ENCODE measurements at places on chromosomes 16 and 17.

DNA sequence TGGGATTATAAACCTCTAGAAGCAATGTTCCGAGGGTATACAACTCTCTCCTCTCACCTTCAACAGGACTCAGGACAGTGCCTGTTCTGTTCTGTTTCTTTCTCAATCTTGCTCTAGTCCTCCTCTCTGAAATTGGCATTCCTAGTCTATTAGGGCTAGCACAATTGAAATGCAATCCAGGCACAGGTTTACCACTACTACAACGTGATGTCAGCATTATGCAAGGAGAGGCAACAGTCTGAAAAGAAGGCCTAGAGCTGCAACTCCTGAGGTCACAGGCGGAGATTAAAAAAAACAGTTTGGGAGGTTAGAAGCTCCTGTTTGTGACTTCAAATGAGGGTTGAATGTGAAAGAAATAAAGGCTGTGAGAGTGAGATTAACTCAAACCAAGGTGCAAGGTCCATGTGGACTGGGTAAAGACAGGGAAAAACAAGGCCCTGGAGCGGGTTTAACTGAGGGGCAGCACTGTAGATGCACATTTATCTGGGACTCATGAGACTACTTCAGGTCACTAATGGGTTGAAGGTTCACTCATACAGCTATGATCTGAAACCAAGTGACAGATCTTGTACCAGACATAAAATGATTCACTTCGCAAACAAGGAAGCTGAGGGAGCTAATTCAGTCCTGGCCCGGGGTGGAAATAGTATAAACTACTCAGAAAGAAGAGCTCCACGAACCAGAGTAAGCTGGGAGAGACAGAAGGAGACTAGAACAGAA lies 16.8 kb downstream of the AMFR start:
- no peaks in the 10 kb centered on the region for H3K4me1 ChIP-seq
- H3K27me3 ChIP-seq, result no peaks in the 10 kb centered on the region
- H3K4me3 ChIP-seq, result no peak overlapping the region

GRCh38 chr16:81752225-81752875 lies 26.7 kb upstream of the PLCG2 start:
- no peaks in the 10 kb centered on the region for H3K4me1 ChIP-seq
- no peaks in the 10 kb centered on the region for H3K36me3 ChIP-seq
- no peak for DNase-seq
- no peak overlapping the region for H3K27ac ChIP-seq

- peaks cover 5% of the 10 kb centered on the region for H3K4me1 ChIP-seq
- H3K27ac ChIP-seq, result no peak overlapping the region
- H3K36me3 ChIP-seq, result no peaks in the 10 kb centered on the region
These were observed 199.4 kb upstream of the RPL38 start for GRCh38 chr17:74004056-74004455.

DNA sequence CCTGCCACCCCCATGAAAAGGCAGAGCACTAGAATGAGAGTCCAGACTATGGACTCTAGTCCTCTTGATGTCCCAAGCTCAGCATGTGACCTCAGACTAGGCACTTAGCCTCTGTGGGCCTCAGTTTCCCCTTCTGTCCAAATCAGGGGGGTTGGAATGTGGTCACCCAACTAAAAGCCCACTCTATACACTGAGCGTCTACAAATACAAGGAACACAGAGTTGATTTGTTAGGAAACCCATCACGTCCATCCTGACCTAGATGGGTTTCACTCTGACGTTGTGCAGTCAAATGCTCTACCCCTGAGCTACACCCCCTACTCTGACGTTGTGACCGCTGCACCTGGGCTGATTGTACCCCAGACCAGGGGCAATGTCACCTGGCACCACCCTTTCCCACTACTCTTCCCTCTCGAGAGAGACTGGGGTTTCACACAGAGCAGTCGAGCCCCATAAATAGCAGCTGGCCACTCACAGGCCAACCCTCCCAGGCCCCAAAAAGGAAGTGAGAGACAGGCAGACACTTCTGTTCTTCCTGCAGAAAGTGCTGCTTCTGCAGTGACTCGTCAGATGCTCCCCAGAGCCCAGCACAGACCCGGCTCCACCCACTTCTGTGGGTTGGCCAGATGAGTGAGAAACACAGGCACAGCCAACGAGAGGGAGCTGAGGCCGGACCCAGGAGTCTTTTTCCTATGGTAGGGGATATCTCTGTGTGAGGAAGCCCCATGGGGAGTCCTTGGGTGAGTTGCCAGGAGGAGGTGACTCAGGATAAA lies 16.1 kb upstream of the TNFRSF13B start:
- H3K4me3 ChIP-seq, result no peak overlapping the region
- no peaks in the 10 kb centered on the region for H3K27me3 ChIP-seq
- DNase-seq, result no peak
- no peak overlapping the region for H3K27ac ChIP-seq
- peaks cover 12% of the 10 kb centered on the region for H3K4me1 ChIP-seq
